ENCODE measurements at places on chromosomes 2 and 18. TPM values are rescaled to one million over a fixed set of nuclear protein-coding genes. Genes with fewer than 3 reads are reported as not detected.

The KRTCAP3 gene
- total RNA-seq = 0.68 TPM

The DLGAP1 gene
- total RNA-seq = 7.3 TPM

The ICOS gene
- total RNA-seq = 2.0 TPM

The TXNL1 gene
- 52.8 TPM for total RNA-seq

The CCDC68 gene
- total RNA-seq = 18.4 TPM

The ZSWIM2 gene
- not detected for total RNA-seq

The RGPD4 gene
- total RNA-seq = not detected

The TRIB2 gene
- 81.4 TPM for total RNA-seq

The ITGA4 gene
- 40.3 TPM for total RNA-seq

DNA sequence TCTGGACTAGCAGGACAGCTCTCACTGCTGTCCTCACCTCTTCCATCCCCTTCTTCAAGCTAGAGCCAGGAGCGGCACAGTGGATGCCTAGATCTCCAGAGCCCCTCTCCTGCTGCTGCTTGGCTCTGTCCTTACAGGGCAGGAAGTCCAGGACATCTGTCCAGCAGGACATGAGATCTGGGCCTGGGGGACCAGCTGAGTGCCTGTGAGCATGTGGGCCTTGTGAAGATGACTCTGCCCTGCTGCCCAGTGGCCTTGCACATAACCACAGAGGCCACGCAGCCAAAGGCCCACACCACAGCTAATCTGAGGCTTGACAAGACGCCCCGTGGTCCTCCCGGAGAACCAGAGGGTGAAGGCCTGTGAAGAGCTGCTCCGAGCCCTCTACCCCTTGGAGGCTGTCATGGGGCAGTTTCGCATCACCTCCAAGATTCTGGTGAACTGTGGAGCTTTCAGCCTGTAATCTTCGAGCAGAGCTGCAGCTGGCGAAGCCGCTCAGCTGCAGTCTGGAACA is 516.7 kb upstream of the HS6ST1 start:
- DNase-seq = no peak

DNA sequence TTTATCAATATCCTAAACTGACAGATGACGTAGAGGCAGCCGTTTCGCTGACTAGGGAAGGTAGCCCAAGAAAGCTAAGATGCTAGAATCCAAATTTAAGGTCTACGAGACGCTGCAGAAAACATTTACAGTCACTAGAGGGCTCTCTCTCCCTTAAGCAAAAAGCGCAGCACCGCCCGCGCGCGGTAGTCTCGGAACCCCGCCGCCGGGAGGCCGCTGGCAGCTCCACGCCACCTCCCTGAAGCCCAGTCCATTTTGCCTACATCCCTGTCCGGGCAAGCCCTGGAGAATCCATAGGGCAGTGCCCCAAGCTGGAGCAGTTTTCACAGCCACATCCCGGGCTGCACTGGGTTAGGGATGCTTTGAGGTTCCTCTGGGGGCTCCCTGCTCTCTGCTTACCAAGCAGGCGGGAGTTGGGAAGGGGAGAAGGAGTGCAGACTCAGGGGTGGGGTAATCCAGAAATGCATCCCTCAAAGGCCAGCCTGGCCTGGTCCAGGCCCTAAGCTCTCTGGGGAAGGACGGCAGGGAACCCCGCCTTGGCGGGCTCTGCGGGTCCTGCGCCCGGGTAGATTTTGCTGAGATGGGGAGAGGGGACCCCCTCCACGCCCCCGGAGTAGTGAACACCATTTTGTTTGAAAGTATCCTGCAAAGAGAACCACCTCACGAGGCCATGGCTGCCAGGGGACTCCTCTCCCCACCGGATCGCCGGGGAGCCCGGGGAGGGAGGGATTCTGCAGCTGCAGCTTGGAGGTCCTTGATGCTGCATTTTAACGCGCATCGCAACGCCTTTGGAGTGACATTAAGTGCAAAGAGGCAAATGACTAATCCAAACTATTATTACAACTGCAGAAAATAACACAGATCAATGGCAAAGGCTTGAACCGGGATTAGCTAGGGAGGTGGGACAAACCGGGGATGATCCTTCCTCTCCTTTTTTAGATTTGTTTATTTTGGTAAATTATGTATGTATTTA is 1.3 kb upstream of the DPYSL5 start:
- DNase-seq = no peak

GRCh38 chr2:150698016-150698661 is 210.7 kb upstream of the RND3 start:
- DNase-seq = no peak

- no peak for DNase-seq
Observed at GRCh38 chr2:144078802-144079724, 440.9 kb downstream of the ZEB2 start.

DNA sequence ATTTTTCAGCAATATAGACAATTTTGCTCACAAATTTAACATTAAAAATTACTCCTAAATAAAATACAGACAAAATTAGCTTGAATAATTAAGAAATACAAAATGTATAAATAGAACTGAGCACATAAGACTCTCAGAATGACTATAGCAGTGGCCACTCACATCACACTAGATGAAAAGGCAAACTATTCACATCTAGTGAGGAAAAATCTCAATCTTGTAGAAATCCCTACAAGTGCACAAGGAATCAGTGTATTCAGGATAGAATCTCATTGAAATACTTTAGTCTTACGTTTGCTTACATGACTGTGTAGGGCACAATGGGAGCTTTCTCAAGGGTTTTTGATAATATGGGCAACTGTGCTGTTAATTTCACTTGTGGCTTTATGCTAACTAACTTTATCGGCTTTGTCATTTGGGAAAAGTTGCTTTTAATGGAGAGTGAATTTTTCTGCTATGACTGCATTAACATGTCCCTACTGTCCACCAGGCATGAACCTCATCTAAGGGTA is 678.9 kb upstream of the LRRTM4 start:
- no peak for DNase-seq

DNA sequence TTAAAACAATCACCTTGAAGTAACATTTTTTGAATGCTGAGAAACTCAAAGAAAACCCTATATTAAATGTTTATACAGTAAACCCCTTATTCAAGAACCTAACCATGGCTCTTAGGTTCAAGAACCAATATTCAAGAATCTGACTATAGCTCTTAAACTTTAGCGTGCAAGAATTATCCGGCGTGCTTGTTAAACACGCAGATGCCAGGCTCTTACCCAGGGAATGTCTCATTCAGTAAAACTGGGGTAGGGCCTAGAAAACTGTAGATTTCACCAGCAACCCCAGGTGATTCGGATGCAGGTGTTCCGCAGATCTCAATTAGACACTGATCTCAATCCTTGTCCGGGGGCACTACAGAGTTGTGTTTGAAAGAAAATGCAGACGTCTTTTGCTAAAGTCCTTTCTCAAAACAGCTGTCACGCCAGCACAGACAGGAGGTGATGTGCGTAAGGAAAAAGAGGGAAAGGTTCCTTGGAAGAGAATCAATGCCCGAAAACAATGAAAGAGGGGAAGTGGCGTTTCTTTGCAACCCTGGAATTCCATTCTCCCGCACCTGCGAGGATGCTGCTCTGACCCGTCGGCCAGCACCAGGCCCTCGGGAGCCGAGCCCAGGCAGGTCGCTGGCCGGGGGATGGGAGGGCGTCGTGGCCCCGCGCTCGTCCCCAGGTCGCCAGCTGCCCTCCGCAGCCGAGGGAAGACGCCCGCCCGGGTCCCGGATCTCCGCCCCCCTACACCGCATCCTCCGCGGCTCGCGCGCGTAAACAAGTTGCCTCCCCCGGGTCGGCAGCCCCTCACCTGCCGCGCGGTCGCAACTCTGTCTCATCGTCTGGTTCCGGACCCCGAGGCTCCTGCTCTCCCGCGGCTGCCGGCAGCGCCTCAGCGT is 851 bp downstream of the EIF2AK3 start:
- DNase-seq = no peak

DNA sequence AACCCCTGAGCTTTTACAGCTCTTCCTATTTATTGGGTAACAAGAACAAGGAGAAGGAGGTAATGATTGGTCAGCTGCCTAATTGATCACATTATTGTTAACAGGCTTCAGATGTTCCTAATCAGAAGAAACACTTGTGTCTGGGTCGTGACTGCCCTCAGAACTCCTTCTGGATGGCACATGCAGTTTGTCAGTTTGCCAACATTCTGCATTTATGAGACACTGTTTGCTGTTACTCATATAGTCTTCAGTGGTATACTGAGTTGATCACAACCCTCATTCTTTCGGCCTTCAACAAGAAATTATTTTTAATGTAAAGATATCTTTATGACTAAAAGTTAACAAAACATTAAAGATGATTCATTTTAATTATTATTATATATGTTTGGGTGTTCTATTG is 95.7 kb upstream of the DOCK10 start:
- DNase-seq = no peak

GRCh38 chr18:76328140-76328539 is 166.9 kb downstream of the ZNF516 start:
- DNase-seq = no peak

GRCh38 chr2:159153951-159154350 is 132.6 kb downstream of the WDSUB1 start:
- no peak for DNase-seq

DNA sequence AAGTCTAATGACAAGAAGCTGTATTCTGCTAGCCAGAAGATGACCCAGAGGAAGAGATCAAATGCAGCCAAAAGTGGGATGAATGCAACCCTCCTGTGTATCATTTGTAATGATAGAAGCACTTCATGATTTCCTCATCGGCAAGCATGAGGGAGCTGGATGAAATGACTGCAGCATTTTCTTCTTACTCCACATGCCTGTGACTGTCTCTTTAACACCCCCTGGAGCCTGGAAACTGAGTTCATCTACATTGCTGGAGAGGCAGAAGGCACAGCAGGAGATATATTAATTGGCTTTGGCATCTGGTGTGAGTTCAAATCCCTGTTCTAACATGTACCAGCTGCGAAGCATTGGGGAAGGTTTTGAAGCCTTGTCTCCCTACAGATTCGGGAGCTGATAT is 37.7 kb downstream of the ID2 start:
- no peak for DNase-seq

GRCh38 chr2:85589982-85590791 is 5.4 kb upstream of the RNF181 start:
- DNase-seq = no peak

- no peak for DNase-seq
Observed at GRCh38 chr18:70390371-70391090, 101.7 kb downstream of the SOCS6 start.

DNA sequence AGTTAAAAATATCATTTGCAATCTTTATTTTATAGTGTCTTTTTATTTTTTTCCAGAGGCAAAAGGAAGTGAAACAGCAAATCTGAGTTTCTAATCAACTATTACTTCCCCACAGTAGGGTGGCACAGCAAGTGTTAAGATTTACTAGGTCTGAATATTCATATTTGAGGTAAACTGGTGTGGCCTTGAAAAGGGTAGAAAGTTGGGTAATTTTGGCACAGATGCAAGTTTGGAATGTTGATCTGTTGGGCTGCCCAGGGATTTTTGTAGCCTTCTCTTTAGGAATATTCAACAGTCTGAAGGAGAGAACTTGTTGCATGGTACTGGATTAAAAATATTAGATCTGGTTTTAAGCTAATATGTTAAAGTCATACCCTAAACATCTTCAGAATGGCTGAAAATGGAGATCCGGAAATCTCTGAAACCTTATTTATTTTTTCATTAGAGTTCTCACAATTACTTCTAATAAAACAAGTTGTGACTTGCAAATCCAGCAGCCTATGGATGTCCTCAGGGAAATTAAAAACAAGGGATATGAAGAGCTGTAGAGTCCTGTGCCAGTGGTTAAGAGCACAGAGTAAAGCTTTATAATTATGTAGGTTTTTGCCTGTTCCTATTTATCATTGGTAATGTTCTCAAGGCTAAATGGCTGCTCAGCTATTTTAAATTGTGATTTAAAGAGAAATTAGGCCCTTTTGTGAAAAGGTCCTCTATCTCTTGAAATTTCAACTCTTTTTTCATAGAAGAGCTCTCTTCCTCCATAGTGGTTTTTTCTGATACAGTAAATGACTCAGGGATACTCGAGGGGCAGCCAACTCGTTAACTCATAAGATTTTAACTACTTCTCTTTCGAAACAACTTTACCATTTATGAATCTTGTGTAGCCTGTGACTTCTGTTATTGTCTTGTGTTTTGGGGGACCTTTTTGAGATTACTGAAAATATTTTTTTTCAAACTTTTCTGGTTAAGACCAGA is 11.0 kb downstream of the TANK start:
- no peak for DNase-seq

- no peak for DNase-seq
Observed at GRCh38 chr2:82780050-82780449, 1679.0 kb downstream of the SUCLG1 start.

- no peak for DNase-seq
Observed at GRCh38 chr2:130790804-130791616, 35.7 kb downstream of the AMER3 start.

DNA sequence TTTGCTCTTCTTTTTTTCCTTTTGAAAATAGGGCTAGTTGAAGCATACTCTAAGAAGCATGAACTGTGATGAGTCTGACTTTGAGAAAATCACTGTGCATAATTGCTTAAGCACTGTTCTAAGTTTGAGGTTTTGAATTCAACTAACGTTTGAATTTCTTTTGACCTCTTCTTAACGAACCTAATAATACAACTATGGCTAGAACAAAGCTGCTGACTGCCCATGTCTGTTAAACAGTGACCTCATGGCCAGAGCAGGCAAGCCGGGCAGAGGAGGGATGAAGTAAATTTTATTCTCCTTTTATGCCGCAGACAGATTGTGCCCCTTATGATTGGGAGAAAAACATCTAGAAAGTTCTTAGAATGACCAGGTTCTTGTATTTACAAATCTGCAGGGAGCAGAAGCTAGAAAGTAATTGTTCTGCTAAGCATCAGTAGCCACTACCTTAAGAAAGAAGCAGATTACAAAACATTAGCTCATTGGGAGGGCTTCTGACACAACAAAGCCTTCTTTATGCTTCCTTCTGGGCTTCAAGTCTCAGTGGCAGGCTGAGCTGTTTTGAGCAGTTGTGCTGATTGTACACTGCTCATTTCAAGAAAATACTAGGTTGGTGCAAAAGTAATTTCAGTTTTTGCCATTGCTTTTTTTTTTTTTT is 97.8 kb upstream of the RASGRP3 start:
- no peak for DNase-seq

DNA sequence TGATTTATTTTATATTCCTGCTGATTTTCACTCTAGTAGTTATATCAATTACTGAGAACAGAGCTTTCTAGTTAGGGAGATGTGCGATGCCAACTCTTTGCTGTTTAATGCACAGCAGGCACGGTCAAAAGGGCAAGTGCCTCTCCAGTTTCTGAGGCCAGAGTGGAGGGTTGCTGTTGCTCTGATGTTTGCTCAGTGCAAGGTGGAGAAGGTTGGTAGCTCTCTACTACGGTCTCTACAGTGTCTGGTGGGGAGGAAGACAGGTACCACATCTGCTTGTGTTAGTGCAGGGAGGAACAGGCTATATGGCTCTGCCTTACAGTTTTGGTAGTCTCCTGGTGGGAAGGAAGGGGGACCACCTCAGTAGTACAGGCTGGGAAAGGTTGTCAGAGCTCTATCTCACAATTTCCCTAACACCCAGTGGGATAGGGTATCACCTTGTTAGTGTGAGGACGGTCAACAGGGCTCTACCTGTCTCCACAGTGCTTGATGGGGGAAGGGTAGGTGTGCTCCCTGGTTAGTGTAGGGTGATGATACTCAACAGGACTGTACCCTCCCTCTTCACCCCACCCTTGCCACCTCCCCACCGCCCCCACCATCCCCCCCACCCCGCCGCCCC is 85.9 kb downstream of the FANCL start:
- DNase-seq = no peak

- no peak for DNase-seq
Observed at GRCh38 chr2:176565641-176566323, 296.5 kb downstream of the MTX2 start.

- DNase-seq = no peak
Observed at GRCh38 chr2:197435598-197436420, 981 bp upstream of the SF3B1 start.

GRCh38 chr2:80238692-80239469 is 65.7 kb downstream of the LRRTM1 start:
- DNase-seq = no peak

GRCh38 chr2:11785611-11785940 is 39.1 kb downstream of the LPIN1 start:
- no peak for DNase-seq

Measured in thoracic aorta (tissue), 2 donors.